ENCODE measurements at places on chromosomes 4 and X. TPM values are rescaled to one million over a fixed set of nuclear protein-coding genes. Genes with fewer than 3 reads are reported as not detected.

DMP1 gene
- not detected for polyA plus RNA-seq

GRCh38 chrX:148713981-148714380 is 213.6 kb downstream of the AFF2 start:
- no peak for DNase-seq

- no peak for DNase-seq
Observed at GRCh38 chrX:74593593-74593992, 20.8 kb downstream of the RLIM start.

- no peak for DNase-seq
Observed at GRCh38 chrX:48083706-48084105, 12.3 kb upstream of the ZNF630 start.

GRCh38 chrX:75181721-75182120 is 25.6 kb upstream of the ABCB7 start:
- DNase-seq, result no peak

RASGEF1B gene
- not detected for polyA plus RNA-seq

- no peak for DNase-seq
Observed at GRCh38 chrX:12234534-12235329, 96.5 kb downstream of the FRMPD4 start.

DNA sequence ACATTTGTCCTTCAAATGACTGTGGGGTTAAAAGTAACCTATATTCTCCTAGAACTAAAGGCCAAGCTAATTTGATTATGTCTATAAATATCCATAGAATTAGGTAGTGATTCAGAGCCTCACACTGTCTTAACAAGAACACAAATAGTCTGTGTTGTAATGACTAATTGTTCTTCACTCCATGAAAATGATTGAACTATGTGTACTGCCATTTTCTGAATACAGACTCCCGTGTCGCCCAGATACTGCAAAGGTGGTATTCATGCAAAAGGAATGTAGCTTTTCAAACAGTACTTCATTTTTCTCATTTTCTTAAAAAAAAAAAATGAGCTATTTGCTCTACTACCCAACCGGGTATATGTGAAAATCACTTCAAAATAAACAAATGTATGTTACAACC is 11.3 kb upstream of the PHKA2 start:
- DNase-seq, result peak; percentile 54

PPEF2 gene
- polyA plus RNA-seq, result not detected

CT45A9 gene
- polyA plus RNA-seq, result not detected

DNA sequence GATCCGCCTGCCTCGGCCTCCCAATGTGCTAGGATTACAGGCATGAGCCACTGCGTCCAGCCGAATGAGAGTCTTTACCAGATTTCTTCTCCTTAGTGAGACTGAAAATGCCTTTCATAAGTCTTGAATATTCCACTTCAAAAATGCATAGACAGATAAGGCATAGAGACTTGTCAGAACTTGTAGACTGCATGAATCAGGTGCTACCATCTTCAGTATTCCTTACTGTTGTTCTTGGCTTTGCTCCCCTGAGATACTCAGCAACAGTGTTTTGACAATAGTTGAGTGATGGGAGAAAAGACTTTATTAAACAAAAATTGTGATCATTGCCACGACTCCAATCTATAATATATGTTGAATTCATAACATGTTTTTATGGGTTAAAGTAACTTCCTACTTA is 11.0 kb downstream of the TKTL2 start:
- DNase-seq, result no peak

DNA sequence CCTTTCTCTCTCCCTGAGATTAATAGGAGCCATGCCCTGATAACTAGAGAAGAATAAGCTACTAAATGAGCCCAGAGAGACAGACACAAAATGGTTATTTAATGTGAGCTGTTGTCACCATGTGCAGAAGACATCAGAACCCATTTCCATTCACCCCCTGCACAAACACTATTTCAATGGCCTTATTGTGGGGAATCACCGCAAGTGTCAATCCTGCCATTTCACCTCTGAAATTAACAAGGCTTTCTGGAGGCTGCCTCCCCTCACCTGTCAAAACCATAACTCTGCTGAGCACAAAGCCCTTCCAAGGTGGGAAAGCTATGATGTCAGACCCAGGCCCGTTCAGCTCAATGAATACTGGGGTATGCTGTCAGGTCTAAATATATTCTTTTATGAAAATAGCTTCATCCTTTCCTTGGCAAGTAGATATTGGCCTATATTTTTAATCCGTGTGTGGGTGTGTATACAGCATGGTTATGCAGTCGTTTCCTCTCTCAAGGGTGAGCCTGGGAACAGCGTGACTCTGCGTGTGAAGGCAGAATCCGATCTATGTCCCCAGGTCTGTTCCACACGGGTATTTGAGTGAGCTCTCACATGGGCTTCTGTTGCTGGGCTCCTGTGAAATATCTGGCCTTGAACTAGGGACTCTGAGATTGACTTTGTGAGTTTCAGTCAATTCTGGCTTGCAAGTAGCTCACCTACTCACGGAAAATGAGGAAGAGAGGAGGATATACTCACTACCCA is 266.3 kb downstream of the FBXW7 start:
- no peak for DNase-seq

GBA3 gene
- polyA plus RNA-seq, result not detected

DNA sequence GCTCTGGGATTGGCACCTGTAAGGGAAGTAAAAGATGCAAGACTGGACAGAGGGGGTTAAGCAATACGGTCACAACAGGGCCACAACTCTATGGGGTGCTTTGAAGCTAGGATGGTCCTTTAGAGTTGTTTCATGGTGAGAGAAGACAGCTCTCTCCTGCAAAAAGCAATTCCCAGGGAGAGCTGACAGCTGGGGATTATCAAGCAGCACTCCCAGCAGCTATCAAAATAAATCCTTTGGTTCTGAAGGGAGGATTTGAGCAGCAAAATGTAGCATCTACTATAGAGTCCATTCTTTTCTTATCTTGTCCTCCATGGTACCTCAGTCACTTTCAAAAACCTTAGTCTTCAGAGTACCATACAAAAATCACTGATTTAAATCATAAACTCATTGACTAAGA is 35.1 kb upstream of the AP1AR start:
- DNase-seq, result no peak

GRCh38 chr4:146776691-146777090 is 138.0 kb downstream of the POU4F2 start:
- no peak for DNase-seq

- DNase-seq, result no peak
Observed at GRCh38 chr4:3296651-3297050, 3.8 kb downstream of the RGS12 start.

- no peak for DNase-seq
Observed at GRCh38 chr4:129900430-129900953, 804.5 kb downstream of the C4orf33 start.

GPR82 gene
- polyA plus RNA-seq, result not detected

DNA sequence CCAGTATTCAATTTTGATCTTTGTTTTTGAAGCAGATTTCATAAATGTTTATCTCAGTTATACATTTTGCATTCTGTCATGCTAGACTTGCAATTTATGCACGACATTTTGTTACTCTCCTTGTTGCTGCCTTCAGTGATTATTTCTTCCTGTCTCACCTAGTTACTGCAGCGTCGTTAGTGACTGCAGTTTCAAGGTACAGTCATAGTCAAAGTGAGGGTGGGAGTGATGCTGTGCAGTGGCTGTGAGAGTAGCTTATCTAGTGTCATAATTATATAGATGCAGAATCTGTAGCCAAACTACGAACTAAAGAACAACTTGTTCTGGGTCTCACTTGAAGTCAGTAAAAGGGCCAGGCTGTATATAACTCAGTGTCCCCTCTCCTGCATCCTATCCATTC is 69.8 kb downstream of the GPR101 start:
- no peak for DNase-seq

DNA sequence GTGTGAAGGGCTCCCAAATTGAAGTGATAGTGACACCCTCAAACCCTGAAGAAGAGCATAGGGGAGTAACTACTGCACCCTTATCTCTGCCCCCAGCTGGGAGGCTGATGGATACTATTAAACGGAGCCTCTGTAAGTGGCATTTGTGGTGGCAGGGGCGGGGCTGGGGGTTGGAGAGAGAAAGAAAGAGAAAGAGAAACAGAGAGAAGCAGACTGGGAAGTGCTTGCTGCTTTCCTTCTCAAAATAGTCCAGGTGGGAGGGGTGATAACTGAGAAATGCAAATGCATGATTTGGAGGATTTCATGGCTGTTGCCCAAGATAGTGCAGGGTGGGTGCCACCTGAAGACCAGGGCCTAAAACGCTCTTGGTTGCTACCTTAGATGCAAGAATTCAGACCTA is 253.5 kb upstream of the GATB start:
- no peak for DNase-seq

DNA sequence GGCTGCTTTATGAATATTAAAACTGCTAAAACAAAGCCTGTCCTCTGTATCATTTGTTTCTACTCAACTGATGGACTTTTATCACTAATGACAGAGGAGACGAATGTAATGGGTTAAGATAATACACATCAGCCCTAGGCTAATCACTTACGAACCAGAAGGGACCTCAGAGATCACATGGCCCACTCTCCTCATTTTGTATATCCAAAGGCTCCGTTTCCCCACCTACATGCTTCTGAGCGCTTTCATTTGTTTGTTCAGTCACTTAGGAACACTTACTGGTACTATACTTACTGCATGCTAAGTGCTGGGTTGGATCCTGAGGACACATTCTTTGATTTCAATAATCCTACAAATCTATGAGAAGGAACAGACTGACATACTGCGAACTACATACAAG is 169.3 kb downstream of the CEP135 start:
- no peak for DNase-seq

RRH gene
- 0.10 TPM for polyA plus RNA-seq

GRCh38 chr4:155539746-155540145 is 126.9 kb upstream of the GUCY1A1 start:
- DNase-seq, result no peak

DNA sequence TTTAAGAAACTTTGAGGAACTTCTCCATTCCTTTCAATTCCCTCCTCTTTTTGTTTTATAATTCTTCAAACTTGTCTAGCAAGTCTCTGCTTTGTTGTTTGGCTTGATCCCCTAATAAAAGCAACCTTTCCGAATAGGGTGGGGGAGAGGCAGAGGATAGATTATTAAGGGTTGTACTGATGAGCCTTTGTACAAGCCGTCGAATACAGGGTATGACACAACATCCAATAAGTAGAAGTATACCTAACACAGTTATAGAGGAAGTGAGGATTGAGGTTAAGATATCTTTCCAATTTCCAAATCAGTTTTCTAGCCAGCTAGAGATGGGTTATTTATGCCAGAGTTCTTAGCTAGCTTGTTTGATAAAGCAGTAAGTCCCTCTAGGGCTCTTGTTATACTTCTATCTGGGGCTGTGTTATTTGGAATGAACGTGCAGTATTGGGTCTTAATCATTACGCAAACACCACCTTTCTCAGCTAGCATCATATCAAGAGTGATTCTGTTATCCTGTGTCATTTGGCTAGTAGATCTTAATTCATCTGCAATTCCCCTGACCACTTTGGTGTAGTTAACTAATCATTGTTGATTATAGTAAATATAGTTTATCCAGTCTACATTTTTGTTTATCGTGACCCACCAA is 18.5 kb downstream of the METAP1 start:
- DNase-seq, result no peak

TSPAN7 gene
- polyA plus RNA-seq, result 2.5 TPM

UGT8 gene
- not detected for polyA plus RNA-seq

- no peak for DNase-seq
Observed at GRCh38 chrX:32825009-32825408, 386.3 kb downstream of the DMD start.

FHL1 gene
- polyA plus RNA-seq, result 25.6 TPM

ZIC3 gene
- not detected for polyA plus RNA-seq

- DNase-seq, result no peak
Observed at GRCh38 chrX:13940671-13941070, 89.0 kb downstream of the GEMIN8 start.

DNA sequence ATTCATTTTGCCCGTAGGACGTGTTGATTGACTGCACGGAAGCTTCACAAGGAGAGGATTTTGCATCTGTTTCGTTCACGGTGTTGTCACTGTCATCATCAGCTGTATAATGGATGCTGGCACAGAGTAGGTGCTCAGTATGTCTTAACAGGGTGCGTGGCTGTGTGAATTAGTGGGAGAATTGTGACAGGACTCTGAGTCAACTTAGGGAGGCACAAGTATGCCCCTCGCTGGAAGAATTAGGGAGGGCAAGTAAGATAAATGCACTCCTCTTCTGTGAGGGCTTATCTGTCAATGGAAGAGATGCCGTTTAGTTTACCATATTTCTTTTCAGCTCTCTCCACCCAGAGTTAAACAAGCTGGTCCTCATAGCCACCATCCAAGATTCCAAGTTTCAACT is 107.2 kb downstream of the TRIML1 start:
- DNase-seq, result peak; percentile 46

UGT2A1 gene
- polyA plus RNA-seq, result not detected

RHOH gene
- 0.07 TPM for polyA plus RNA-seq

GRCh38 chrX:134776850-134777370 is 118.6 kb upstream of the PLAC1 start:
- DNase-seq, result no peak

DNA sequence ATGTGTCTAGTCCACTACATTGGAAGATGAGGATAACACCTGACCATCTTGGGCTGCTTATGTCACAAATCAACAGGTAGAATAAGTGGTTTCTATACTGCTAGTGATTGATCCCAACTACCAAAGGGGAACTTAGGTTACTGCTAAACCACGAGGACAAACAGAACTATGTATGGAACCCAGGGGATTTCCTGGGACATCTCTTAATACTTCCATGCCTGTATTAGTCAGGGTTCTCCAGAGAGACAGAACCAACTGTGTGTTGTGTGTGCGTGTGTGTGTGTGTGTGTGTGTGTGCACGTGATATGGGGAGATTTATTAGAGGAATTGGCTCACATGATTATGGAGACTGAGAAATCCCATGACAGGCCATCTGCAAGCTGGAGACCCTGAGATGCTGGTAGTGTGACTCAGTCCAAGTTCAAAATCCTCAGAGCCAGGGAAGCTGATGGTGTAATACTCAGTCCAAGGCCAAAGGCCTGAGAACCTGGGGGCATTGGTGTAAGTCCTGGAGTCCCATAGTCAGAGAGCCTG is 16.2 kb upstream of the AFF1 start:
- no peak for DNase-seq

DNA sequence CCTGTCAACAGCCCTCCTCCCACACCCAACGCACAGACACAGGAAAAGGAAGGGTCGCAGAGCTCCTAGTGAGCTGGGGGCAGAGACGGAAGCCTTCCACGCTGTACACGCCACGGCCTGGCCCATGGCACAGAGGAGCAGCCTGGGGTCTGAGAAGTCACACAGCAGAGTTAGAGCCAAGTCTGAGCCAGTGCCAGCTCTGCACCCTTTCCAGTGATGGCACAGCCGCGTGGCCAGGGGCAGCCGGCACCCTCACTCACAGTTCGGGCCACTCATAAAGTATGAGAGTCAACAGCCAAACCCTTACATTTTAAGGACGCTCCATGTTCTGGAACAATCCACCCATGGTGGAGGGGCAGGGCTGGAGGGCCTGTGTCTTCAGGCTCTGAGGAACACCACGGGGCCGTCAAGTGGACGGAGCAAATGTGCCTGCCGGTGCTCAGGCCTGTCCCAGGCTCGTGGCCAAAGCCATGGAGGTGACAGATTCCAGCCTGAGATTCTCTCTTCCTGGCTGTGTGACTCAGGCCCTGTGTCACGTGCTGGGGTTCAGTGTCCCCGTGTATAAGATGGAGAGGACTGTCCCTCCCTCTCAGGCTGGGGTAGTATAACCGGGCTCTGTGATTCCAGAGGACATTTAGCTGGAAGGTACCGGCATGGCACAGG is 91.2 kb downstream of the ABLIM2 start:
- no peak for DNase-seq

Data from A549 (cell line).